ENCODE measurements at places on chromosomes 1 and 21.
A peak's percentile ranks its signal among the peaks of the same experiment; 100 is the strongest.

GRCh38 chr21:37983336-37984095, 67.3 kb upstream of the KCNJ6 start:
- DNase-seq, result peak; percentile 41

- no peak for DNase-seq
Measured at GRCh38 chr1:193697115-193697762, 510.8 kb upstream of the B3GALT2 start.

GRCh38 chr1:168235937-168236336, 10.1 kb downstream of the SFT2D2 start:
- DNase-seq, result no peak

DNA sequence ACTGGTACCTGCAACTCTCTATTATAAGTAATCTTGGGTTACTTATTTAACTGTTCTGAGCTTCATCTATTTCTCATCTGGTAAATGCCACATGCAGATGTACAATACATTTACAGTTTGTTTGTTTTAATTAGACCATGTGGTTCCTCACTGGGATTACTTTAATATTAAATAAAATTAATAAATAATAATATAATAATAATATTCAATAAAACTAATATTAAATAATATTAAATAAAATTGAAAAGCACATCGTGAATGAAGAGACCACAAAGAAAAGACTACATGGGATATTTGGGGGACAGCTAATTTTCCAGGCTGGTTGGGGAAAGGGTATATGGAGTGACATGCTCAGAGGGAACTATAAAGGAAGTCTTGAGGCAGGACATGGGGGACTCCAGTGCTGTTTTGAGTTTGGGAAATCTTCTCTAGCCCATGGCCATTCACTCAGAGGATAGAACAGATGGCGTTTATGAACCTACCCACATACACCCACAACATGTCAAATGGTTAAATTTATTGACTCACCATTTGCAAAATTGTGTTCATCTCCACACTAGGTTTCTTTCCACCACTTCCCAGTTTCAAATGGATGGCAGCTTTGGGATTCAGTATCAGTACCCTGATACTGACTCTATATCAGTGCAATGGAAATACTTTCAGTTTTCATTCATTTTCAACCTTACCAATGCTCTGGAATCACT, 25.6 kb downstream of the DIRAS3 start:
- no peak for DNase-seq

DNA sequence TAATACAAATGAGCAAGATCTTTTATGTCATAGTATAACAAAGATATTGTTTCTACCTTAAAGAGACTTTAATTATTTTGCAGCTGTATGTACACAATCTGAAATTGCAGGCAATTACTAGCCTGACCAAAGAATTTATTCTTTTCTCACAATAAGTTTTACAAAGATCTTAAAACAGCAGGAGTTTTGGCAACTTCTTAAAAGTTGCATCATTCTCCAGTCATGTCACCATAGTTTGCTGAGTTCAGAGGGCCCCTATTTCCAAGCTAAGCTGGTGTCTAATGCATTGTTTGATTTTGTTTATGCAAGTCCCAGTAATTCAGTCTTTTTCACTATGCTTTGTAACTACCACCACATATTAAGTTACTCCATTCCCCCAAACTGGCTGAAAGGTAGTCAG, 114.8 kb downstream of the DNAH14 start:
- no peak for DNase-seq

- no peak for DNase-seq
Measured at GRCh38 chr21:26028183-26028582, 142.4 kb downstream of the APP start.

DNA sequence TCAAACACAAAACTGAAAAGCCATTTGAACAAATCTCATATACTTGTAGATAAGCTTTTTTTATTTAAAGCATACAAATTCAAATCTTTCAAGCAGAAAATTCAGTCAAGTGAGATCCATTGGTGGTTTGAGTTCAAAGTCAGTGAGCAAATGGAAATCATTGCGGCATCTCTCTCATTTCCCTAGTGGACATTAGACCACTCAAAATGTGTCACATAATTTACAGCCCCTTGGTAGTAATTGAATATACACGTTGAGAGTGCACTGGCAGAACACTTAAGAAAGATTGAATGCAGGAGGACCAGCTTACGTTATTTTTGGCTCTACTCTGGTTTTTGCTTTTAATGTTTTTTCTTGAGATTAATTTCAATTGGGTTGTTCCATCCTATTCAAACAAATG, 633.7 kb downstream of the USP25 start:
- DNase-seq, result no peak

DNA sequence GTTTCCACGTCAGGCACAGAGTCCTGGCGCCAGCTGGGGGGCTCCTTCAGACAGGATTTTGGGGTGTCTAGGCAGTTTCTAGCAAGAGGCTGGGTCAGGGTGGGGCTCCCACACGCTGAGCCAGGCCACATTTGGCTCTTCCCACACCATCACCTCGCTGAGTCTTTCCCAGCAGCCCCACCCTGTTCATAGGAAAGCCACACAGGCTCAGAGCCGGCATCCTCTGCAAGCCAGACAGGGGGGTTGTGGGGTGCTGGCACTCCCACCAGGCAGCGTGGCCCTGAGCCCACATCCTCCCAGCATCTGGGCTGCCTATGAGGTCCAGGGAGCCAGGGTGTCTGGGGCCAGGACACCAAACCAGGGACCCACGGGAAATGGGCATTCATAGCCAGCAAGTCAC, 2.8 kb upstream of the GPR153 start:
- no peak for DNase-seq

GRCh38 chr1:201405484-201405831, 6.3 kb upstream of the LAD1 start:
- no peak for DNase-seq

DNA sequence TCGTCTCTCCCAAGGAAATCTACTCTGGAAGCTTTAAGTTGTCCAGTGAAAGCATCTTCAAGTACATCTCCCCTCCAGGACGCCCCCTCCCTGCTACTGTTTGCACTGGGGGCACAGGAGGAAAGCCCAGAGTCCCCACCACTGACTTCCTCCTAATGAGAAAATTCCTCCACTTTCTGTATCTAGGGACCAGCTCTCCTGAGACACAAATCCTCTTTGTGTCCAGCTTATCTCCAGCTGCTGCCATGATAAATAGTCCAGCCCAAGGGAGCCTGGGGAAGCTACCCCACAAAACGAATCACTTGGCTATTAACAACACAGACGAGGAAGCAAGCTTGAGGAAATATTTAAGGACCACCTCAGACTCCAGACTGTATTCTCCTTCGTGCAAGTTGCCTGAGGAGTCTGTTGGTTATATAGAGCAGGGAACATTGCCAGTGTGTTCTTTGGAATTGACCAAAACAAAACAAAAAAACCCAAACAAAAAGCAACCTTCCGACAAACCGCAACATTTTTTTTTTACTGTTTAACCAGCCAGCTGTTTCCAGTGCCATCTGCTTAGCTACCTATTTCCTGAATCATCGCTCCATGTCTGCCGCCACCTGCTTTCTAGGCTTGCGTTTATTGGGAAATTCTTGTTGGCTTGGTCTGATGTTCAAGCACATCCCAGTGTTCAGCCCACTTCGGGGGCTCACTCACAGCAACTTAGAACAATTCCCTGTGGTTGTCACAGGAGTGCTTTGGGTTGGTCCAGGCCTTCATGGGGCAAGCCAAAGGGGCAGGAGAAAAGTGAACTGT, 7.7 kb downstream of the C1orf226 start:
- DNase-seq, result peak; percentile 55

DNA sequence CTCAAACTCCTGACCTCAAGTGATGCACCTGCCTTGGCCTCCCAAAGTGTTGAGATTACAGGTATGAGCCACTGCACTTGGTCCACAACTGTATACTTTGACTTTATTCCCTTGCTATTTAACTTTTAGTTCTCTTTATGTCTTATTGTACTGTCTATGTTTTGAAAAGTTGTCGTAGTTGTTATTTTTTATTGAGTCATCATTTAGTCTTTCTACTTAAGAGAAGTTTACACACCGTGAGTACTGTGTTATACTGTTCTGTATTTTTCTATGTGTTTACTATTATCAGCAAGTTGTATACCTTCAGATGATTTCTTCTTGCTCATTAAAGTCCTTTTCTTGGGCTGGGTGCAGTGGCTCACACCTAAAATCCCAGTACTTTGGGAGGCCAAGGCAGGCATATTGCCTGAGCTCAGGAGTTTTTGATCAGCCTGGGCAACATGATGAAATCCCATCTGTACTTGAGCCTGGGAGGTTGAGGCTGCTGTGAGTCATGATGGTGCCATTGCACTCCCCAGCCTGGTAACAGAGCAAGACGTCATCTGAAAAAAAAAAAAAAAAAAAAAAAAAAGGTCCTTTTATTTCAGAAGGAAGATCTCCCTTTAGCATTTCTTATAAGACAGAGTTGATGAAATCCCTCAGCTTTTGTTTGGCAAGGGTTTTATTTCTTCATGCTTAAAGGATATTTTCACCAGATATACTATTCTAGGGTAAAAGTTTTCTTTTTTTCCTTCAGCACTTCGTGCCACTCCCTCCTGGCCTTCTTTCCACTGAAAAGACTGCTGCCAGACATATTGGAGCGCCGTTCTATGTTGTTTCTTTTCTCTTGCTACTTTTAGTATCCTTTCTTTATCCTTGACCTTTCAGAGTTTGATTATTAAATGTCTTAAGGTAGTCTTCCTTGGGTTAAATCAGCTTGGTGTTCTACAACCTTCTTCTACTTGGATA, 47.6 kb downstream of the TNFSF18 start:
- DNase-seq, result peak; percentile 34

DNA sequence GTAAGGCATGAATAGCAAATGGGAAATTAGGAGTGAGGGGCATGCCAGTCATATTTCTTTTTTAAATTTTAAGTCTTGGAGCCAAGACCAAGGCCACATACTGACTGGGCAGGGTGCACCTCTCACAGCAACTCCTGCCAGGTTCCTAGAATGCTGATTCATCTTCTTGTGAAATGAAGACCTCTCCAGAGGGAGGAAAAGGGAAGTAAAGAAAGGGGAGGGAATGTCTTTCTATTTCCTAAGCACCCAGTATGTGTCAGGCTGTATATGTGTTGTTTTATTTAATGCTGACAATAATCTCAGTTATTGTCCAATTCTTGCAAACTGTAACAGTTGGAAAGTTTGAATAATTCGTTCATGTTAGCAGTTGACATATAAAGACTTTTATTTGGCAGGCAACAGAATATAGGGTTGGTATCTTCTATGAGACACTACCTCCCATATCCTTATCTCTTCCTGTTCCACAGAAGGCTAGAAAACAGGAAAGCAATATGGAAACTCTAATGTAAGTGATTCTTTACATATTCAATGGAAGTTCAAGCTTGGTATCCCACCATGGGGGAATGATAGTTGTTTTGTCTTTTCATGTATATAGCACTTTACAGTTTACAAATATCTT, 259.1 kb upstream of the USP24 start:
- DNase-seq, result no peak

- DNase-seq, result no peak
Measured at GRCh38 chr1:206112600-206113301, 4.4 kb downstream of the AVPR1B start.

- no peak for DNase-seq
Measured at GRCh38 chr1:71881611-71882010, 400.7 kb downstream of the NEGR1 start.

GRCh38 chr21:28923439-28923975, 69.2 kb downstream of the LTN1 start:
- DNase-seq, result no peak

- no peak for DNase-seq
Measured at GRCh38 chr1:154861607-154862094, 8.4 kb downstream of the KCNN3 start.

GRCh38 chr1:119611701-119612113, 36.4 kb downstream of the ZNF697 start:
- DNase-seq, result no peak

GRCh38 chr1:211326140-211326527, 499 bp upstream of the TRAF5 start:
- DNase-seq, result no peak

Data from BJ (cell line).